AG10803 (cell line): ENCODE measurements at places on chromosomes 7 and 10.

- peak; percentile 34 for DNase-seq
Observed at GRCh38 chr10:6416892-6417512, 163.1 kb downstream of the PRKCQ start.

DNA sequence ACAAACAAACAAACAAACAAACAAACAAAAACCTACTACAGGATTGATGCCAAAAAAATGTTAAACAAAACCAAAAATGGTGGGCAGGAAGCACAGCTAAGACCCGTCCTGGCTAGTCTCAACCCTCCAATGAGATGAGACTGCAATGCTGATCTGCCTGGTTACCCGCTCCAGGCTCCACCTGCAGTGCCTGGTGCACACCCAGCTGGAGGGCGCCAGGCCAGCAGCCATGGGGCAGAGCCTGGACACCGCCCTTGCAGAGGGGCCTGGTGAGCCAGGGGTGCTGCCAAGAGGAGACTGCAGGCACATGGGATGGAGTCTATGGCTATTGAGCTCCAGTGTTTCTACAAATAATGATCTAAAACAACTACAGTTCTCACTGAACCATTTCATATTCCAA, 107.0 kb downstream of the LARP4B start:
- no peak for DNase-seq

DNA sequence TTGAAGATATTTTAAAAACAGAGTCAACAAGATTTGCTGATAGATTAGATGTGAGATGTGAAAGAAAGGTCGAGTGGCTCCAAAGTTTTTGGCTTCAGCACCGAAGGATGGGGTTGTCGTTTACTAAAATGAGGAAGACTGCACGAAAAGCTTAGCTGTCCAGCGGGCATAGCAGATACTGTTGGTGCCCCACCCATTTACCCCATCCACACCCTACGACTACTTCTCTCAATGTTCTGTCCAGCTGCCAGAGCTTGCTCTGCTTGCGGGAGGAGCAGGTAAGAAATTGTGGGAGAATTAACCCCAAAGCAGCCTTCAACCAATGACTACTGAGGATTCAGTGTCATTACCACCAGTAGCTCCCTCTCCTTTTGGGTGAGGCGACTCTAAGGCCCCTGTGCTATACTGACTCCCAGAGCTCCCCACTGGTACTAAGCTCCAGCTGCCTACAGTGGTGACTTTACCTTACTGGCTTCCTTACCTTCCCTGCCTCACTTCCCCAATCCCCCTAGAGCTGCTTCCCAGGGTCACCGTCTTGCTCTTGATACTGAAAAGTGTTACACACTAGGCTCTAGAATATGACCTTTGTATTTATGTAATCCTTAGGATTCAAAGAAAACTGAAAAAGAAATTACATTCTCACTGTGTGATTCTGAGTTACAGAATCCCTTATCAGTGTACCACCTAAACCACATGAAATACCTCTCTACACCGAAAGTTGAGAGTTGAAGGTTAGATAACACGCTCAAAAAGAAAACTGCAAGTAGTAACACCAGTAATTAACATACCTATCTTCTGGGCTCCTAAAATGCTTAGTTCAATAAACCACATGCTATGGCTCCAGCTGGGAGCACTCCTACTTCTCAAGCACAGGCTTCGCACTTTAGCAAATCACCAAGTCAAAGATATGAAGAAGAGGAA, 22.3 kb downstream of the CACUL1 start:
- no peak for DNase-seq

- DNase-seq = peak; percentile 69
Observed at GRCh38 chr10:30639946-30640786, 10.6 kb upstream of the LYZL2 start.

GRCh38 chr7:73338321-73338720, 10.4 kb downstream of the FKBP6 start:
- peak; percentile 20 for DNase-seq

GRCh38 chr7:111175908-111176441, 85.0 kb downstream of the LRRN3 start:
- DNase-seq = no peak

DNA sequence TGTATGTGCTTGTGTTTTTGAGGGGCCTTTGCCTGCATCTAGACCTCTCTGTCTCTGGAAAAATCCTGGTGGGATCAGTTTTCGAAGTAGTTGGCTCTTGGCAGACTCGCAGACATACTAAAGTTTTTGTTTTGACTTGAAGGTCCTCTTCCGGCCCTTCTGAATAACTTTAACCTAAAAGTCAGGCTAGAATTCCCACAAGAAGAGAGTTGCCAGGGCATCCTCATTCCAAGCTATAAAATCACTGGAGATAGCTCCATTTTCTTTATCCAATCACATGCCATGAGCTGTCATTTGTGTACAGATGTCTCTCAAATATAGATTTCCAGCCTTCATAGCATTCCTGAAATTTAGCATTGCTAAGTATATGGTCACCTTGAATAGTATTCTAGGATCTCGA, 967.8 kb downstream of the LRMDA start:
- DNase-seq = no peak

- DNase-seq = no peak
Observed at GRCh38 chr7:8146788-8147413, 115.1 kb downstream of the ICA1 start.

- DNase-seq = no peak
Observed at GRCh38 chr7:12350971-12351370, 52.7 kb downstream of the VWDE start.

DNA sequence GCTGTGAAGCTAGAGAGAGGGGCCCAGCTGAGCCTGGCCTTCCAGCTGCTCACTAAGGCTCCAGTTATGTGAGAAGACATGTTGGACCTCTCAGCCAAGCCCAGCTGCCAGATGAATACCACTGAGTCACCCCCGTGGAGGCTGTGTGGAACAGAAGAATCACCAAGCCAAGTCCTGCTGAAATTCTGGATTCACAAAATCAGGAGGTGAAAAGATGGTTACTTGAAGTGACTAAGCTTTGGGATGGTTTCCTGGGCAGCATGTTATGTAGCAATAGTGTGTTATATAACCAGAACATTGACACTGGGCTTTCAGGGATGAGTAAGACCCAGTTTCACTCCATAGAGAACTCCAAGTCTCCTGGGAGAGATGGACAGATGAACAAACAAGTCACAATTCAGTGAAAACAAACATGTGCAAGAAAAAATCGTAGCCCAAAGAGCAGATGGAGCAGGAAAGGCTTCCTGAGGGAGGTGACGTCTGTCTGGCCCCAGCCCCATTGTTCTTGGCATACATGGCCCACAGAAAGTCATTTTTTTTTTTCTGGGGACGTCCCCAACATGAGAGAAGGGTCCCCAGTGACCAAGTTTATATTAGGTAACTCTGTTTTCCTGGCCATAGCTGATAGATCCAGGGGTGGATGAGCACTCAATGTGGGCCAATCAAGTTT, 64.1 kb upstream of the PDZD8 start:
- DNase-seq = peak; percentile 100

DNA sequence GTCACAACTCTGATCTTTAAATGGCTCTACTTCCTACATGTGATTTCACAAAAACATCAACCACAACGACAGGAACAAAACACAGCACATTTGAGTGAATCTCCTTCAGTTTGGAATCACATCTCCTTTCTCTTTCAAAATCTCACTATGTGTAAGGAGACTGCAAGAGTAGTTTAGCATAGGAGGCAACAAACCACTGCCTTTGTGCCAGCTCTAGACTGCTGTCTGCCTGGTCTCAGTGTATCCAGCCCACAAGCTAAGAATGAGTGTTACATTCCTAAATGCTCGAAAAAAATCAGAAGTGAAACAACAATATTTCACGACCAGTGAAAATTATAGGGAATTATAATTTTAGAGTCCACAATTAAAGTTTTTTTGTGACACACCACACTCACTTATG, 217.0 kb upstream of the STEAP4 start:
- DNase-seq = no peak

GRCh38 chr7:159118197-159118595, 26.5 kb downstream of the VIPR2 start:
- no peak for DNase-seq

GRCh38 chr10:83372646-83373045, 766.7 kb upstream of the GHITM start:
- peak; percentile 26 for DNase-seq

- DNase-seq = peak; percentile 73
Observed at GRCh38 chr10:72274730-72275350, 1.1 kb downstream of the DDIT4 start.

DNA sequence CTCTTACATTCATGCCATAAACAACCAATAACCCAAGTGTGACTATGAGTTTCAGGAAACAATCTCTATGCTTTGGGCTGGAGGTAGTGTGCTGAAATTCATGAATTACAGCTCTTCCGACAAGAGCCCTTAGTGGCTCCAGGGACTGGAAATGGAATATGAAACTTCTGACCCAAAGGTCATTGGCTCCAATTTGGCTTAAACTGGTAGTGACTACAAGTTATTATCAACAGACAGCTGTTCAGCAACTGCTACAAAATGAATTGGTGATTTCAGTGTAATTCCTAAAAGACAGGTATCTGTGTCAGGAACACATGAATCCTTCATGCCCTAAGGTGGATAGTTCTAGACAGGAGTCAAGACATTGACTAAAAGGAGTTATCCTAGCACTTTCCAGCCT, 745.4 kb downstream of the PHTF2 start:
- DNase-seq = no peak

DNA sequence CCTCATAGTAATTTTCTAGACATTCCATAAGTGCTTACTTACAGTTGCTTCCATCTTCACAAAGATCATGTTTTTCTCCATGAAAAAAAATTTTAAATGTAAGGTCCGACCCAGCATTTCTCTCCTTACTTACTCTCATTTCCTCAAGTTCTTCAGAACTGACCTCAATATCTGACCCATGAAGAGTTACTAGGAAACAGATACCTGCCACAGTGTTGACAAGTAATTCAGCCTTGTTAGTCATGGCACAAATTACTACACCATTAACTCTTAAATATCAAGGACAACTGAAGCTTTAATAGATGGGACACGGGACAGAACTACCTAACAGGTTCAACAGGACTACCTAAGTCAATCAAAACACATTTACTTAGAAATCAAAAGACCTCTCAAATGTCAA, 316.2 kb downstream of the POM121L12 start:
- DNase-seq = no peak

DNA sequence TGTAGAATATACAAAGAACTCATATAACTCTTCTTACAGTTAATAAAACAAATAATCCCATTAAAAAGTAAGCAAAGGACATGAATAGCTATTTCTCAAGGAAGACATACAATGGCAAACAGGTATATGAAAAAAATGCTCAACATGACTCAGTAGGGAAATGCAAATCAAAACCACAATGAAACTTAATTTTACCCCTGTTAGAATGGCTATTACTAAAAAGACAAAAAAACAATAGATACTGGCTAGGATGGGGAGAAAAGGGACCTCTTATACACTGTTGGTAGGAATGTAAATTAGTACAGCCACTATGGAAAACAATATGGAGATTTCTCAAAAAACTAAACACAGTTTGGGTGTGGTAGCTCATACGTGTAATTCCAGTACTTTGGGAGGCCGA, 37.8 kb downstream of the HERPUD2 start:
- DNase-seq = no peak

DNA sequence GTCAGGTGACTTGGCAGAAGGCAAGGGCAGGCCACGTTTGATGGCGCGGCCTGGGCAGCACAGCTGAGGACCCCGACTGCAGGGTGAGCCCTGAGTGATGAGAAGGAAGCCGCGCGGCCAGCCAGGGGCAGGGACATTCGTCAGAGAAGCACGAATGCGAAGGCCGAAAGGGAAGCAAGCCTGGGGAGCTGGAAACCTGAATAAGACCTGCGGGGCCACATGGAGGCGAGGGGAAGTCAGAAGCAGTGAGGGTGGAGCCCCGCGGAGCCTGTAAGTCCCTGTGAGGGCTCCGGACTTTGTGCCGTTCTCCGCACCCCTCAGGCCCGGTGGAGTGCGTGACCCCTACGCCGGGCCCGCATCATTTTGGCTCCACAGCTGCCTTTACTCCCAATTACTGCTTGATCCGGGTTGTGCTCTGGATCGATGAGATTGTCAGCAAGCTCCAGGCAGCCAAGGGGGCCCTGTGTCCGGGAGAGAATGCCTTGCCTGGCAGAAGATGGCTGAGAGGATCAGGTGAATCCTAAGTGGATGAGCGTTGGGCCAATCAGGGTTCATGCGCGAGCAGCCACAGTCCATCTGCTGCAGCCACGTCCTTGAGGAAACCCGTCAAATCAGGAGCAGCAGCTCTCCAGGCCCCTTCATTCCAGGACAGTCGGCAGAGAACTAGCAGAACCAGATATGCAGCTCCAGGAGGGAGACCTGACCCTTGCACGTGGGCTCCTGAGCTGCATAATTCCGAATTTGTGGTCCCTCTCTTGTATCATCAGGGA, 293.3 kb upstream of the SHH start:
- no peak for DNase-seq

DNA sequence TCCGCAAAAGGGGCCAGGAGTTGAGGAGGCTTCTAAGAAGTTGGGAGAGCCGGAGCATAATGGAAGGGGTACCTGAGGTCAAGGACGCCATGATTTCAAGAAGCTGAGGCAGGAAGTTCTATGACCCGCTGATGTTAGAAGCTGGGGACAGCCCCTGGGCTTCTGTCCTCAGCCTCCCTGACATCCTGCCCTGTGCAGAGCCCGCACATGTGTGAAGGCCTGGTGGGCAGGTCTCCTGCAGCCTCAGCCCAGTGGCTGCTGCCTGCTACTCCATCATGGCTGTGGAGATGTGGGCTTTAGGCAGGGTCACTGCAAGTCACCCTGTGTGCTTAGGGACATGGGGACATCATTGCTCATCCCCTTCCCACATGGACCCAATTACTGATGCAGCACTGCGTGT, 53.8 kb upstream of the PCBD1 start:
- DNase-seq = no peak

GRCh38 chr10:132133005-132133404, 53.7 kb upstream of the DPYSL4 start:
- no peak for DNase-seq

GRCh38 chr7:78862411-78862900, 591.0 kb downstream of the MAGI2 start:
- no peak for DNase-seq

GRCh38 chr10:65335311-65335710, 1590.5 kb upstream of the LRRTM3 start:
- no peak for DNase-seq

DNA sequence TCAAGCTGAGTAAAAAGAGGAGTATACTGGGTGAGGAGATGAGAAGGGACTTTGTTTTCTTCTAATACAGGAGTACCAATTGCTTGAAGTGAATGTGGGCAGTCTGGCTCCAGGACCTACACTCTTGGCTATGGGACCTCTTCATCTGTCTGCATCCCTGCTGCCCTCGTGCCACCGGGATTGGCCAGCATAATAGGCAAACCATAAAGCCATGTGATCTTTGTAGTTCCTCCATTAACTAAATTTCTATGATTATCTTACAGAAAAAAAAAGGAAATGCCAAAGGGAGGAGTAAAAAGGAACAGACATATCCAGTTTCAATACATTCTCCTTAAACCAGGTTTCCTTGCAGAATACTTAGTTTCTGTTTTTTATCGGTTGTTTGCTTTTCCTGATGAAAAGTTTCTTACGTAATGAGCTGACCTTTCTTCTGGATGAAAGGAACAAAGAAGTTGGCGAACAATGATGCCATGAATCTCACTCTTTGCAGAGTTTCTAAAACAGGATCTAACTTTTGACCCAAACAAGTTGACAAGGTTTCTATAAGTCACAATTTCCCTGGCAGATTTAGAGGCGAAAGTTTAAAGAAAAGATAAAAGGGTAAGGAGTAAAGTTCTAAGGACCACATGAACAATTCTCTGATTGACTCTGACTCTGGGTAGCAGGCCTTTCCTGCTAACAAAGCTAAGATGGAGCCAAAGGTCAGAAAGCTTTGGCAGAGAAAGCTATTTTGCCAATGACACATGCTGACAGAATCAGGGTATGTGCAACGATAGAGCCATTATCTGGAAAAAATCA, 54.1 kb downstream of the LAMB1 start:
- peak; percentile 86 for DNase-seq
